Astrocyte of the cerebellum (primary cell): ENCODE measurements at places on chromosomes 1 and 21.

- no peak for DNase-seq
Measured at GRCh38 chr1:5507340-5507739, 484.9 kb downstream of the NPHP4 start.

DNA sequence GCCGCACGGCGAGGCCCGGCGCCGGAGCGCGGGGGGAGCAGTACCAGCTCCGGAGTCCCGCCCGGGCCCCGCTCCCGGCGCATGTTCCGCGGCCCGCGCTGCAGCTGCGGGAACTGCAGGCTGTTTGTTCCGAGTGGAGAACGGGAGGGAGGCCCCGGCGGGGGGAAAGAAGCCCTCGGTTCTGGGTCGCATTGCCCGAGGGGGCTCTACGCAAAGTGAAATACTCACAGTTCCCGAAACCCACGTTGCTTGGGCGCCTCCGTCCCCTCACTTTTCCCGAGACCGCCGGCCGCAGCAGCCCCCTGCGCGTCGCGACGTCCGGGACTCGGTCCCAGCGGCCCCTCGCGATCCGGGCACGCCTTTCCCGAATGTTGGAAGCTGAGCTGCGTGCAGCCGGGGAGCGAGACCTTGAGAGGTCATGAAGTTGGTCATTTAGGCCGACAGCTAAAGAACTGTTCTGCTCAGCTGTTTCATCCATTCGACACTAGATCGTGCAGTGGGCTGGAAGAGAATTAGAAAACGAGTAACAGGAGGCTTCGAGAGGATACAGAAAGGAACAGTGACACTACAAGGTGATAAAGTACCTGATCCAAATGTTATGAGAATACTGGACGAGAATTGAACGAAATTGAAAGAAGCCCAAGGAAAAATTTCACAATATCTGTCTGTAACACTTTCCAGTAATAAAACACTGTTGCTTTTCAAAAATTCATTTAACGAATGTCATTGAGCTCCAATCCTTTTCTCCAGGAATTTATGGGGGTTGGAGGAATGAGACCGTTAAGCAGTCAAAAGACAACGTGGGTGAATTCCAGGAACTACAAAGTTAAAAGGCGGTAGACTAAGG lies 657 bp upstream of the LIN9 start:
- DNase-seq = no peak

GRCh38 chr1:177080564-177080963 lies 83.9 kb downstream of the ASTN1 start:
- DNase-seq = no peak

DNA sequence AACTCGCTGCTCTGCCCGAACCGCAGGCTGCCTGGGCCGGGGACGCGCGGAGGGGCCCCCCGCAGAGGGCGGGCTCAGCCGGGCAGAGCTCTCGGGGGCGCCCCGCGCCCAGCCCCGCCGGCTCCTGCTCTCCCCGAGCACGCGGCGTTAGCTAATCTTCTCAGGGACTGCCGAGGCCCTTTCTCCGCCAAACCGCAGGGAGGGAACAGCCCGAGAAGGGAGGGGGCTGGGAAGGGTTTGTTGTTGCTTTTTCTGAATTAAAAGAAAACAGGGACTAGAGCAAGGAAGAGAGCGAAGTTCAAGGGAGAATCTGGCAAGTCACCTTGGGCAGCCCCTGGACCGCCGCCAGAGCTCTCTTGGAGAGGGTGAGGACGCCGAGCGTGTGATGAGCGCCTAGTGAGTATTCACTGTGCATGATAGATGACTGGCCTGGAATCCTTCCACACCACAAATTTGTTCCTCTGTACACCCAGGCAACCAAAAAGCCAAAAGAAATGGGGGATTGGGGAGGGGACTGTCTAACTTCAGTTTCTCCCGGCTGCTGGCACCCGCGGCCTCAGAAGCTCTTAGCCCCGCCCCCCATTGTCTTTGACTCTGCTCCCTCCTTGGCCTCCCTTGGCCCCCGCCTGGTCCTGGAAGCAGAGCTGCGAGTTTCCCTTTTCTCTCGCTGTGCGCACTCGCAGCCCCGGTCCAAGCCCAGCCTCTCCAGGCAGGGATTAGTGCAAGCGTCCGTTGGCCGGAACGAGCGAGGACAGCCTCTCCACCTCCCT lies 19.7 kb upstream of the LMX1A start:
- peak; percentile 97 for DNase-seq

DNA sequence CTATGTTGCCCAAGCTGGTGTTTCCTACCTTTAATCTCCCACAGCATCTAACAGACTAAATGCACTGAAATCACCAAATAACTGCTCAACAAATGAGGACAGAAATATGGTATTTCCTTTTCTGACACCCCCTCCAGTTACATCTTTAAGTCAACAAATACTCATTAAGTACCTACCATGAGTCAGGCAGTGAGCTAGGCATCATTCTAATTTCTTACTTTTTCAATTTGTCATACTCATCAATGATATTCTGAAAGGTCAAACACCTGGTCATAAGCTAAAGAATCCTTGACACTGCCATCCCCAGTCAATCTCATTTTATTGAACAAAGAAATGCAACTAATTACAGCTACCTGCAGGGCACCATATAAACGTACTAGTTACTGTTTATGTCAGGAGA lies 36.6 kb downstream of the LUZP1 start:
- no peak for DNase-seq

- no peak for DNase-seq
Measured at GRCh38 chr1:39436842-39437241, 54.6 kb upstream of the BMP8A start.

DNA sequence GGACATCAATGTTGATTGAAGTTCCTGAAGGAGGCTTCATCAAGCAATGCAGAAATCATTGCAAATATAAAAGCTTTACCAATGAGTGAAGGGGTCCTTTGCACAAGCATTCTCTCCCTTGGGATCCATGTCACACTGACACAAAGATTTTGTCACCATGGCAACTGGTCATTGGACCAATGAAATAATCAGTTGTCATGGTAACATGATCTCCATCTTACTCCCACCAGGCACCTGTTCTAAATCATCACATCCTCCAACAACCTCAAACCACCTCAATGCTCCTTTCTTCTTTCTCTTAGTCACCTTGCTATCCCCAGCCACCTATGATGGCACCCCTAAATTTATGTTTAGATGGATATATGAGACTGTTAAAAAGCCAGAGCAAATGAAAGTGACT lies 13.5 kb upstream of the FOXJ3 start:
- DNase-seq = no peak

DNA sequence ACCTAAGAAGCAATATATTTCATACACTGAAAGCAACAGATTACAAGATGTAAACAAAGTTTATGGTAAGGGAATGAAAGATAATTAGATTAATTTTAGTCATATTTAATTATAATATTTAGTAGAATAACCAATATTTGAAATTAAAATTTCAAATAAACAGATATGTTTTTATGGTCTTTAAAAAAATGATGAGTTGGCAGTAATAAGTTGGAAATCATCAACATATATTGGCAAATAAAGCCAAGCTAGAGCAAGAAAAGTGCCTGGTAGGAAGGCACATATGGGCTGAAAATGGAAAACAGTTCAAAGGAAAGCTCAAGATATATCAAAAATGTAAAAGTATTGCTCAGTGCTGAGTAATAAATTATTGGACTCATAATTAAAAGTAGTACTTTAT lies 1274.0 kb downstream of the AMY1C start:
- DNase-seq = no peak

DNA sequence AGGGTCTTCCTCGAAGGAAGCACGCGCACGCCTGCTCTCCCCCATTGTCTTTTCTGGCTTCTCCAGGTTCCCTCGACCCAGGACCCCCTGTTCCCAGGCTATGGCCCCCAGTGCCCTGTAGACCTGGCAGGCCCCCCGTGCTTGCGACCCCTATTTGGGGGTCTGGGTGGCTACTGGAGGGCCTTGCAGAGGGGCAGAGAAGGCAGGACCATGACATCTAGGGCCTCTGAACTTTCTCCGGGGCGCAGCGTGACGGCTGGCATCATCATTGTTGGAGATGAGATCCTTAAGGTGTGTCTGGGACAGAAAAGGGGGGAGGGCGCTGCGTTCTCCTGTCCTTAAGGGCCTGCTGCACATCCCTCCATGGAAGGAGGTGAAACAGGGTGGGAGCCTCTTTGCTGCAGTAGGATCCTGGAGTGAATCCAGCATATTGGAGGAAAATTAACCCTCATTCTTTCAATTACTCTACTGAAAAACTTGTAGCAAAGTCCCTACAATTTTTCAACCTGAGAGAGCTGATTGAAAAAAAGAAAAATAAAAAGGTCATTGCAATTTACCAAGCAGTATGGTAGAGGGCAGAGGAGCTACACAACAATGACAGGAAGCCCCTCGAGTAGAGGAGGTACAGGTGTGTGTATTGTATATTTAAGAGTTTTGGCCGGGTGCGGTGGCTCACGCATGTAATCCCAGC lies 777 bp downstream of the FLAD1 start:
- DNase-seq = no peak

DNA sequence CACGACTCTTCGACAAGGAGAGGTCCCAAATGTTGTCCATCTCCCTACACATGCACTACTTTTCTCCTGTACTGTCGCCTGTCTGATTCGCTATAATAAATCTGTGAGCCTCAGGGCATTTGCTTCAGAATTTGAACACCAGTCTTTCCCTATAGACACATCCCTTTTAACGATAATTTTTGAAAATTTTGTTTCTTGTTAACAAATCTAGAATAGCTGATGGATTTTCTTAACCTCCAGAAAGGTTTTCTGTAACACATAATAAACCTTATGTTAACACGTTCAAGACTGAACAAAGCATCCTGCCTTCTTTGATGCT lies 704 bp downstream of the CAPZA1 start:
- DNase-seq = no peak
